ENCODE measurements at places on chromosomes 12 and 14. TPM values are rescaled to one million over a fixed set of nuclear protein-coding genes. Genes with fewer than 3 reads are reported as not detected.

DNA sequence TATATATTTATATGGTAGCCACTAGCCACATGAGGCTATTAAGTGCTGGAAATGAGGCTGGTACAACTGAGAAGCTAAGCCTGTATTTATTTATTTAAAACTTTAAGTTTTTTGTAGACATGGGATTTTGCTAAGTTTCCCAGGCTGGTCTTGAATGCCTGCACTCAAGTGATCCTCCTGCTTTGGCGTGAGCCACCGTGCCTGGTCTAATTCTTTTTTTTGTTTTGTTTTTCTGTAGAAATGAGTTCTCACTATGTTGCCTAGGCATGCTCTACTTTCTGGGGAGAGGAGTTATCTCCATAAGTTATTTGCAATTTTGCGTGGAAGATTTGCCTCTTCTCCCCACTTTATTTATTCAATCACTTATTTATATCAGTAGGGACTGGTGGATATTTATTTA is 4.8 kb upstream of the SNRNP35 start:
- DNase-seq = no peak

DNA sequence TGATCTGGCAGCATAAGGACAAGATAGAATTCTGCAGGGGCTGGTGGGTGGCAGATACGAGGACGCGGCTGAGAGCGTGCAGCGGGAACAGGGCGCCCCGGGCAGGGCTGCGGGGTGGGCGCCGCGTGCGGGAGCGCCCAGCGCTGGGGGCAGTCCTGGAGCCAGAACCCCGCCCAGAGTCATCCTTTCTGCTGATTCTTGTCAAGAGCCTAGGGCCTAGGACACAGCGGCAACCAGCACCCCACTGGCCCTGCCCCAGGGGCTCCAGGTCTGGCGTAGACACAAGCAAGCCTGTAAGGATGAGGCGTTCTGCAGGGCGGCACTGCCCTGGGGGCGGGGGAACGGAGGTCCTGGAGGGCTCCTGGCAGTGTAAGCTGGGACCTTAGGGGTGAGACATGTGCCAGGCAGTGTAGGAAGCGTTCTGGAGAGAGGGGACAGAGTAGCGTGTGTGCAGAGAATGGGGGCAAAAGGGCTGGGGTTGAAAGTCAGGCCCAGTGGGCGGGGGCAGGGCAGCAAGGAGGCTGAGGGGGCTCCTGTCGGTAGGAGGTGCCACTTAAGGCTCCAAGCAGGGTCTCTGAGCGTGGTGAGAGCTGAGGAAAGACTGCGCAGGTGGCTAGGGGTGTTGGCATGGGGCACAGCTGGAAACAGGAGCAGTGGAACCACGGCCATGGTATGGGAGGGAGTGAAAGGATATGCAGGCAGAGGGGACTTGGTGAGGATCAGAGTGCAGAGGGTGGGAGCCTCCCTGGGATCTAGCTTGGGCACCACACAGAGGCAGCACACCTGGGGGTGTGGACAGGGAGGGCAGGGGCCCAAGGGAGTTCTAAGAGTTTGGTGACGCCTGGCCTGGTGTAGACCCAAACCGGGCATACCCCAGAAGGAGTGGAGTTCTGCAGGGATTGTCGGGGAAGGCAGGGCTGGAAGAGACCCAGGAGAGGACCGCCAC is 845 bp upstream of the AHNAK2 start:
- no peak for DNase-seq

DNA sequence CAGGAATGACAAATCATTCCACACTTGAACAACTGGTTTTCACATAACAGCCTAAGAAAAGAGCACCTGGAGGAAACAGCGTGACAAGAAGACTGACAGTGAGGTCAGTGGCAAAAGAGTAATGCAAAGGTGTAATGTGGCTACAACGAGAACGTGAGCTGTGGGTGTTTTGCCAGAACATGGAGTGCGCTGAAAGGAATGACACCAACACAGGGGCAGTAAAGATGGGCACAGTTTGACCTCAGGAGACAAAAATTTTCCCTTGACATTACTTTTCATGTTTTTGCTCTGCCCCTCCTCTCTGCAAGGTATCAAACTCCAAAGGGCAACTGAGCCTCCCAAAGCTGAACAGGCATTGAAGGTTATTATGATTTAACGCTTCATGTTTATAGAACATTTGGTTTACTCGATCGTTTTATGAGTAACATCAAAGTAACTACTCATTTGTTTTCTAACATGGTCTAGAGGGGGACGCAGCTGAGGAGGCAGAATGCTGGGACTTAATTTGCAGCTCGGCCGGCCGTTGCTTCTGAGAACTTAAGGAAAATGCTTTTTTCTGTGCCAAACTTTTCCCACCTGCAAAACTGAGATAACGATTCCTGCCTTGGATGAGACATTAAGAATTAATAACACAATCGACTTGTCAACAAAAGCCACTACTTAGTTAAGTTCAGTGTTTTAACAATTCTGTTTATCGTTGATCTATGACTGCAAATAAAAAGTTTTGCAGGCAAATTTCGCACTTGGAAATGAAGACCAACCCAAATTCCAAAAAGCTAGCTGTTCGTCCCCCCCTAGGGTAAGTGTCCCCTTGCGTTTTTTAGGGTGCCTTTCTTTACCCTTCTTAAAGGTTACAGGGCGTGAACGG is 954 bp downstream of the HAUS4 start:
- DNase-seq = no peak

GRCh38 chr12:64781280-64782190 is 22.3 kb upstream of the GNS start:
- DNase-seq = no peak

DNA sequence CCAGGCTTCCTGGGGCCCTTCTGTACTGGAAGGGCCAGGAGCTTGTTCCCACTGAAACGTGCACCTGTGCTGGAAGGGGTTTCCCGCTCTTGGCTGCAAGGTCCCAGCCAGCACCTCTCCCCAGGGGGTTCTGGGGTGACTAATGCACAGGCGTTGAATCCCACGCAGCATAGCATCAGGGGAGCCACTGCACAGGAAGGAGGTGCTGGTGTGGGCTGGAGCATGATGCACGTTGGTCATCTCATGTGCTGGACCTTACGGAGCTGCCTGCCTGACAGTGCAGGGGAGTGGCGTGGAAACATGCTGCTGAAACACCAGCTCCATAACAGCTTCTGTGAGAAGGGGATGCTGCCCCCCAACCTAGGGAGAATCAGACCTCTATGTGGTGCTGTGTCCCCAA is 623.0 kb downstream of the AACS start:
- DNase-seq = no peak

The LMO3 gene
- total RNA-seq = 2.9 TPM

The HHIPL1 gene
- total RNA-seq = 0.14 TPM
